ENCODE measurements at places on chromosomes 1 and 21.

DNA sequence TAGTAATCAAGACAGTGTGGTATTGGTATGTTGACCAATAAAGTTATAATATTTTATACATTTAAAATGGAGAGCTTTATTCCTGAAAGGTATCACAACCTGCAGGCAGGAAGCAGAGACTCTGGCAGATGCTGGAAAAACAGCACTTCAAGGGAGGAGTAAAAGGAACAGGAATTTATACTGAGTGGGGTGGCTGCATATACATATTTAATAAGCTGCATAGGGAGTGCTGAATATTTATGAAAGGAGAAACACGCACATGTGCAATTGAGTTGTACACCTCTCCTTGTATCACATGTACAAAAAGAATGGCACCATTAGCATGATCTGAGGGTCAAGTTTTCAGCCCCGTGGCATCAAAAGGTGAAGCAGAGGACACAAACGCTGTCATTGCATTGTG, 104.9 kb upstream of the PAXBP1 start:
- no peak for DNase-seq

GRCh38 chr1:238568735-238569134, 678.0 kb upstream of the ZP4 start:
- DNase-seq, result no peak

DNA sequence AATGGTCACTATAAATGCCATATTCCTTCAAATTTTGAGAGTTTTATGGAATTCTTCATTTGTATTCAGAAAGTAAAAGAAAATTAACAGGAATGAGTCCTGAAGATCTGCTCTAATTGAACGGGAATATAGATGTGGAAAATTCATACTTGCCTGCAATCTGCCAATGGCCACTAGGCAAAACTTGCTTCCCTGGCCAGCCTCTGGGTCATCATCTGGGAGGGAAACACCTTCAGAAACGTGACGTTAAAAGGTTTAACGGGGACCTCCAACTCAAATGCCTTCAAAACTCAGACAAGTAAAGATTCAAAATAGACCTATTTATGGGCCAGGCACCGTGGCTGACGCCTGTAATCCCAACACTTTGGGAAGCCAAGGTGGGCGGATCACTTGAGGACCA, 21.7 kb upstream of the CTSK start:
- DNase-seq, result no peak

DNA sequence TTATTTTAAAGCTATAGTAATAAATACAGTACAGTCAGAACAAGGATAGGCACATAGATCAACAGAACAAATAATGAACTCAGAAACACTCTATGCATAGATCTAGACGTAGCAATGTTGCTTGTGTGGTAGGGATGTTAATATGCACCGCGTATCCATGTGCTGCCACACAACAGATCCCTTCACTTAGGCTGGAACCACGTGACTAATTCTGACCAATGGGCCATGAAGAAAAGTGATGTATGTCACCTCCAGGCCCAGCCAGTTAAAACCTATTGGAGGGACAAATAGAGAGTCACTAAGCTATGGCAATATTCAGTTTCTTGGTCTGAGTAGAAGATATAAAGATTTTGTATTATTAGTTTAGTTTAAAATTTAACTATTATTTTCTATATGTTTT, 91.4 kb downstream of the ADAMTS1 start:
- no peak for DNase-seq

- no peak for DNase-seq
Measured at GRCh38 chr1:214635506-214635905, 32.5 kb downstream of the CENPF start.

GRCh38 chr1:169487561-169487960, 1.8 kb upstream of the SLC19A2 start:
- no peak for DNase-seq

- DNase-seq, result no peak
Measured at GRCh38 chr1:190679044-190679443, 201.4 kb upstream of the BRINP3 start.

DNA sequence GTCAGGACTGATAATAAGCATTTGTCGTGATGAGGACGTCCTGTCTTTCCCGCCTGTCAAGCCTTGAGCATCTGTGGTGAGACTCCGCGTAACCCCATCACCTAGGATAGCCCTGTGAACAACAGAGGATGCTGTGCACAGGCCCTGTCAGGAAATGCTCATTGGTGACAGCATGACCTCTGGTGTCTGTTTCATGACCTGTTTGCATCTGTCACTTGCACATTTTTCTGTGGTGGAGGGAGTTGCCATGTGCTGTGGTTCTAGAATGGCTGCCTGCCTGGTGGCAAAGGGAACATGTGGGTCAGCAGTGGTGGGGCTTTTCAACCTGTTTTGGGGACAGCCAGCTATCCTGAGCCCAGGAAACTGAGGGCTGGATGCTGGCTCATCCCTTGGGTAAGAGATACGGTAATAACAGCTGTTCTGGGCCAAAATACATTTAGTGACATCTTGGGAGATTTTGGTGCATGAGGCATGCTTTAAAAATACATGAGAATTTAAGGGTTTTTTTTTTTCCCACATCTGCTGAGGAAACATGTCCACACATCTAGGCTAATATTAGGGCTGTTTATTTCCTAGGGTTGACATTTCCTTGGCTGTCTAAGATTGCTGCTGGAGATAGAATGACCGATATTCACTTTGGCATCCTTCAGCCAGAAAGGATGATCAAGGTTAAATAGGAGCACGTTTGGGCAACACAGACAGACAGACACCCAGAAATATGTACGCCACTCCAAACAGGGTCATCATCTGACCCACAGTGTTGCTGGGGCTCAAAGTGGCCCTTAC, 52.9 kb downstream of the KCNC4 start:
- DNase-seq, result peak; percentile 26

GRCh38 chr21:22225299-22225698, 1227.1 kb downstream of the NCAM2 start:
- no peak for DNase-seq

Data from lung microvascular endothelial cell (primary cell).